Stimulated activated CD4-positive, alpha-beta T cell treated with anti-CD3 and anti-CD28 coated beads, Interleukin-4, amount 100 ng/mL, for 4 hours (primary cell): ENCODE measurements at places on chromosomes 1 and 21.
A peak's percentile ranks its signal among the peaks of the same experiment; 100 is the strongest.

DNA sequence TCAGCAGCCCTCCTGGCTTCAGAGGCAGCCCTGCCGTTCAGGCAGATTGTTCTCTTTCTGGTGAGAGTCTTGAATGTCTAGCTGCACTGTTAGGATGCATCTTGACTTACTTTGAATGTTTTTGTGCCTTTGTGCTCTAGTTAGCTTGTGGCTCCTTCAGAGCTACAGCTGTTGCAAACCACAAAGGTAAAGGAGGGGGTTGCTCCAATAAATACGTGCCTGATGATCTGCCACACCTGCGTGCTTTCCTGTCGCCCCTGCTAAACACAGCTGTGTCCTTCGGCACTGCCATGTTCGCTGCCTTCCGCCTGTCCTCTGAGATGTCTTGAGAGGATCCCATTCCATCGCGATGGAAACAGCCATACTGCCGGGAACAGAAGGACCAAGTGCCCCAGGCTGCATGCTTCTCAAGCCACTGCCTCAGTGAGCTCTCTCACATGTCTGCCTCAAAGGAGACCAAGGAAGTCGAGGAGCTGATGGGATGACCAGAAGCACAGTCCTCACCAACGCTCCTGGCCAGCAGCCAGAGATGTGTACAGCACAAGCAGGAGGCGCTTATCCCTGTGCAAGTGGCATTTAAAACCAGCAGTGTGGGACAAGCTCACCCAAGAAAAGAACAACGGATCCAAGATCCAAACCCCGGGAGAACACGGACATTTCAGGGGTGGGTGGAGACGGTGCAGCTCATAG is 12.0 kb upstream of the SMIM12 start:
- DNase-seq: no peak

- DNase-seq: no peak
These were observed 499 bp downstream of the C1QA start for GRCh38 chr1:22636927-22637326.

GRCh38 chr1:156849151-156849496 is 9.8 kb downstream of the INSRR start:
- no peak for DNase-seq

DNA sequence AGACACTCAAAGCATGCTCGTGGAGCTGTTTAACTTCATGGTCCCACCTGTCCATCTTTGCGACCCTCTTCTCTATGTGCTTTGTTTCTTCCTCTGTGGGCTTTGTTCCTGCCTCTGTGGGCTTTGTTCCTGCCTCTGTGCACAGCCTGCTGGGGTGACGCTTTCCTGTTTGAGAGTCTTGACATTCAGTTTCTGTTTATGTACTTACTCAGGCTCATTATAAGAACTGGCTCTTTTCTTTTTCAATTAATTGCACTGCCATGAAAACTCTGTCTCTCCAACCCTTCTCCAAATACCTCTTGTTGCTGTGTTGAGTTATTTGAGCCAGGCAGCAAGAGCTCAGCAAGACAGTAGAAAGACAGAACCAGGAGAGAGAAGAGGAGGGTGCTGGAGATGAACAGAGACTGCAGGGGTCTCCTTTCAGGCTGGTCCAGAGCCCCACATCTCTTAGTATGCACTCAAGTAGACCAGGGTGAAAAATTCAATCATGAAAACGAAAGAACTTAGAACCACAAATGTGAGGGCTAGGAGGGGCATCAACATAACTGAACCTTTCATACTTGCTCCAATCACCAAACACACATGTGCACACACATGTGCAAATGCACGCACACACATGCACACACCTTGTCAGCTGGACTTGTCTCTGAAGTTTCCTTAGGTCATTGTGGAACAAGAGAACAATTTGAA is 88.3 kb upstream of the SGIP1 start:
- peak; percentile 36 for DNase-seq

DNA sequence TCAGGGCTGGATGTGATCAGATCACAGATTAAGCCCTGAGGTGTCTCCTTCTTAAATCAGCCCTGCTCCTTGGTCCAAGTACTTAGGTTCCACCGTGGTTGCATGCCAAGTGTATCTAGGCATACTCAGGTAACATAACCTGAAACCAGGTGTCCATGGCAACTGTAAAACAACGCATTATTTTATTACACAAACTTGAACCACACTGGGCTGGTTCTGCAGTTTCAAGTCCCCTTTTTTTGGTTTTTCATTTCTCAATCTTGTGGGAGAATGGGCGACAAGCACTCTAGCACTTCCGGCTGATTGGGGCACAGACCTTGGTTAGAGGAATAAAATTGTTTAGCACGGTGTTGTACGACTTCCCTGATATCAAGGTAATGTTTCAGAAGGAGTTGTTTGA is 65.2 kb downstream of the GBP6 start:
- DNase-seq: no peak

- no peak for DNase-seq
These were observed 146.3 kb downstream of the NRIP1 start for GRCh38 chr21:14918527-14918926.

- DNase-seq: no peak
These were observed 11.7 kb downstream of the CTSK start for GRCh38 chr1:150796374-150796773.

DNA sequence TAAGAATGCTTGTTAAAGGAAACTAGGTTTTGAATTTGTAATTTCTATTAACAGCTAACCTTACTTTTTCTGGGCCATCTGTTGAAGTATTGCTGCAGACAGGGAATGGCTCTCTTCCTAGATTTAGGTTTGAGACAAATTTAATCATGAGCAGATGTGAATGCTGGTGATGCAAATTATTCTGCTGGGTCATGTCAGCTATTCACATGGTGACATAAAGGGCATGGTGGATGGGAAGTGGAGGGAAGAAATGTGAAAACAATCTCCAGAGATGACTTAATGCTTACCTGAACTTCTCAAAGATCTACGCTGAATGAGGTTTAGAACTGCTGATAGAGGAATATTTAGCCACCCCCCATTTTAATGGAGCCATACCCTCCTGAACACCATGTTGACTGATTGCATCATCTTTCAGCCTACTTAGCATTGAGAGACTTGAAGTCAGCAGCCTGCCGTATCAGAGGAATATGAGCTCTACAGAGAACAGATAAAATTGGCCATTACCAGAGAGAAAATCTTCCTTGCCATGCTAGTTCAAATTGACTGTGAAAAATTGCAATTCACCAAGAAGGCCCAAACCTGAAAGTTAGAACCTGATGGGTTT is 138.8 kb downstream of the HHAT start:
- DNase-seq: no peak

GRCh38 chr1:6300342-6301048 is 39.6 kb upstream of the GPR153 start:
- DNase-seq: no peak

DNA sequence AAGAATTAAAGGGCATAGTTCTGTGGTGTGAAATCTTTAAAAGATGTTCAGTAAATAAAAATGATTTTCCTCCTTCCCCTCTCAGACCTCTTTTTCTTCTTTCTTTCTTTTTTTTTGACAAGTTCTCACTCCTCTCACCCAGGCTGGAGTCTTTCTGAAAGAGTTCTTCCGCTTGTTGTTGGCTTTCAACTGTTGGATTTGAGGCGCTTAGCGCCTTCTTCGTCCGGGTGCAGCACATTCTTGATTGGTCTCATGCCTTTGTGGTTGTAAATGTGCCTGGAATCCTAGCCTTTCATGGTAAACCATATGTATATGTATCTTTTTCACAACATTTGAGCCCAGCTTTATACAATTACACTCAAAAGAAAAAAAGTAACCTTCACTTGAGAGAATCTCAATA is 980 bp upstream of the METTL18 start:
- DNase-seq: no peak

GRCh38 chr1:154353460-154353904 is 28.2 kb downstream of the ATP8B2 start:
- DNase-seq: no peak

- no peak for DNase-seq
These were observed at the start of gene MIXL1 for GRCh38 chr1:226223157-226223785. Gene MIXL1 (plus strand): TSS chr1:226223664. CDS start chr1:226223682, 18 bp downstream.

DNA sequence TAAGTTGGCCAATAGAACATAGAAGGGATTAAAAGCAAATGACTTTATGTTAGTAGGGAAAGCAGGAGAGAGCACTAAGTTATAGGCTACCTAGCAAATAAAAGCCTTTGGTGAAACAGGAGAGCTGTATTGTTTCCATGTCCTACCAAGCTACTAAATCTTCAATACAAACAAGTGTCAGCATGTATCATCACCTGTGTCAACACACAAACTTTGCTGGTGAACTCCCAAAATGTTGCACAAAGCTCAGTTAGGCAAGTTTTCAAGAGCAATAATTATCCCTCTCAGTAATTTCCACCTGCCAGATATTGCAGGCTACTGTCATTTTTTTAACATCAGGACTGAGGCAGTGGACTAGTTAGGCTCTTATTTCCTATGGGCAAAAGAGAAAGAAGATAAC is 77.7 kb upstream of the ADAM30 start:
- no peak for DNase-seq

GRCh38 chr1:234862360-234862943 is 252.5 kb upstream of the IRF2BP2 start:
- DNase-seq: no peak

DNA sequence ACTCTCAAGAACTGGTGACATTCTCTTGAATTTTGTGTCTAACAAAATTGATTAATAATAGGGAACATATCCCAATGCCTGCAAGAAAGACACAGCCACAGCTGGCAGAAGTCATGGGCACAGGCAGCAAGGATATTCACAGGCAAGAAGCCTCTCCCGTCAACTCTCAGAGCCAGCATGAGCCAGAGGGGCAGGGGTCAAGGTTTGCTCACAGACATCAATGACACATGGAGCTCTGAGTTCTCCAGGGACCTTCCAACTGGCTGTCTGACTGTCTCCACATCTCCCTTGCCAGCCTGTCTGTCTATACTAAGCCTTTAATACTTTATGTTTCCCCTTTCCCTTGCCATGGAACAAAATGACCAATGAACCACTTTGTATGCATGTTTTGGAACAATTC is 101.5 kb upstream of the RAB4A start:
- DNase-seq: no peak

DNA sequence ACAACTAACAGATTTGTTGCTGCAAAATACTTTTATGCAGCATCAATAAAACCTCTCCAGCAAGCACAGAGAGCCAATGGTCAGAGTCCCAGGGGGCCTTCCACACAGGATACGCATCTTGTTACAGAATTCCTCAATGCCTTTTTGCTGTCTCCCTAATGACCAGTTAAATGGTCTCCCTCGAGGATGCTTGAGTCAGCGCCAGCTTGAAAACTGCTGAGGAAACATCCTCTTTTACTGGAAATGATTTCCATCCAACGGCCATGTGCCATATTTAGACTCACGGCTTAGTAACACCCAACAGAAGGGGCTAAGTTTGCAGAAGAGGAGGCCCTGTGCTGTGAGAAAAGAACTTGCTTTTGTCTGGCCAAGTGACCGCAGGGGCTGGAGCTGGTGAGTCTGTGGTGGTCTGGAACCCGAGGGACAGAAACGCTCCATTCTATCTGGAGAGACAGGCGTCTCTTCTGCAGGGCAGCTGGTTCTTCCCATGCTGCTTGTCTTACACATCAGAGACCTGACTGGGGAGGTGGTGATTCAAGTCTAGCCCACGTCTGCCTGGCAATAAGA is 496.4 kb downstream of the SETD4 start:
- no peak for DNase-seq

- DNase-seq: no peak
These were observed 111.1 kb upstream of the COA6 start for GRCh38 chr1:234262007-234262753.

- no peak for DNase-seq
These were observed 27.1 kb downstream of the PARK7 start for GRCh38 chr1:7988576-7988975.

GRCh38 chr1:175866776-175867175 is 123.4 kb upstream of the TNR start:
- no peak for DNase-seq

DNA sequence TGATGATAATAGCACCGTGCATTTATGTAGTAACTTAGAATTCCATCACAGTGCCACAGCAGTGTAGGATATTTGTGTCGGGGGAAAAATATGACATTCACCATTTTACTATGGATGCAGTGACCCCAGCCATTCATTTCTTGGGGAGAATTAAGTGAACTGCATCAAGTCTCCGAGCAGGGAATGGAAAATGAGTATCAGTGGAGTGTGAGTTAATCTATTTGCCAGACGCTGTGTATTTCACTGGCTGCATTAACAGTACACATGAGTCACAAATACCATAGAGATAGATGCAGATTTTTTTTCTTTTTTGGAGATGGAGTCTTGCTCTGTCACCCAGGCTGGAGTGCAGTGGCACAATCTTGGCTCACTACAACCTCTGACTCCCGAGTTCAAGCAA is 33.8 kb upstream of the SLC45A1 start:
- DNase-seq: no peak

- DNase-seq: no peak
These were observed 57.3 kb downstream of the MACF1 start for GRCh38 chr1:39261712-39262221.
